CD4-positive, alpha-beta T cell treated with Interleukin-12 subunit alpha and Interleukin-12 subunit beta, for 1 hour (primary cell): ENCODE measurements at places on chromosomes 5 and 9.
A peak's percentile ranks its signal among the peaks of the same experiment; 100 is the strongest.

- DNase-seq = no peak
Measured at GRCh38 chr9:34454571-34455065, 3.8 kb downstream of the FAM219A start.

DNA sequence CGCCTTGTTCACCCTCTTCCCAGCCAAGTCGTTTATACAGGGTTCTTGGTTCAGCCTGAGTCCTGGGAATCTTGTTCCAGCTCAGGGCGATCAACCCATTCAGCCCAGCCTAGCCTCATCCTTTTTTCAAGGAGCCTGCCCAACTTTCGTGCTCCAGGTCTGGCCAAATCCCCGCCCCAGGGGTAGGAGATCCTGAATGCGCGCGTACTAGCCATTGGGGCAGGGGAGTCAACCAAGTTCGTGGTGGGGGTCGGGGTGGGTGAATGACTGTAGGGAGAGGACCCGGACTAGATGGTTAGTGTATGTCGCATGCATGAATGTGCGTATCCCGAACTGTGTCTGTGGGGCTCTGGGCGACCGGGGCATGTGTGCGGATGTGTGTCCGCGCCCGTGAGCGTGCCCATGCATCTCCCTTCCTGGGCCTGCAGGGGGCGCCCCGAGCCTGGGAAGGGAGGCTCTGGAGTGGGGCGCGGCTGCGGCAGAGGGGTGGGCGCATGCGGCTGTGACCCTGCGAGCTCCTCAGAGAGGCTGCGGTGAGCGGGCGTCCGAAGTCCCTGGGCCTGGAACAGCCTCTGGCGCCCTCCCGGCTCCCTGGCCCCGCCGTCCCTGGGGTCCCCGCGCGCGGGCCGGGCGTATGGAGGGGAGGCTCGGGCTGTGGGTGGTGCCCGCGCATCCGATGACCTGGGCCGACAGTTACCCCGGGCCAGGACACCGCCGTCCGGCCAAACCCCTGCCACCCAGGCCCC lies 8.7 kb downstream of the CCL21 start:
- DNase-seq = peak; percentile 80

GRCh38 chr5:144478565-144478964 lies 307.9 kb downstream of the KCTD16 start:
- no peak for DNase-seq

- DNase-seq = no peak
Measured at GRCh38 chr9:71680189-71680980, 87.9 kb downstream of the CEMIP2 start.

- DNase-seq = peak; percentile 75
Measured at GRCh38 chr9:130707225-130707976, 13.8 kb downstream of the EXOSC2 start.

DNA sequence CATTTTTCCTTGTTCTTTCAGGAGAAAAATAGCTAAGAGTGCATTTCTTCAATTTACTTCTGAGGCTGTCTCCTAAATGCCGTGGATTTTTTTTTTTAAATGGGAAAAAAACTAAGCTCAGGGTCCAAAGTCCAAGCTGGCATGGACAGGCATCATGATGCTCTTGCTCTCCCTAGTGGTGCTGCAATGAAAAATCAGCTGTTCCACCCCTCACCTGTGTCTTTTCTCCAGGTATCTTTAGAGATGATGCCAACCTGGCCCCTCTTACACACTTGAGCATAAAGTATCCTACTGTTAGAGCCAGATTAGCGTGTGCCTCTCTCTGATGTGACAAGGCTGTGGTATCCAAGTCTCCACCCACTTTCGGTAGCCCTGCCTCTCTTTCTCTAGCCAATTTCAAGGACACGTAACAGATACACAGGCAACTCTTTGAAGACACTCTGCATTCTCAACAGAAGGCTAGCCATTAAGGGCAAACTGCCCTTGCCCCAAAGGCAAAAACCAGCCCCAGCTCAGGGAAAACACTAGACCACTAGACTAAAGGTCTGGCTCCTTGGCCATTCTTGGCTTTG lies 208.8 kb downstream of the SAXO1 start:
- DNase-seq = no peak

GRCh38 chr9:17398350-17398749 lies 180.5 kb upstream of the SH3GL2 start:
- no peak for DNase-seq

DNA sequence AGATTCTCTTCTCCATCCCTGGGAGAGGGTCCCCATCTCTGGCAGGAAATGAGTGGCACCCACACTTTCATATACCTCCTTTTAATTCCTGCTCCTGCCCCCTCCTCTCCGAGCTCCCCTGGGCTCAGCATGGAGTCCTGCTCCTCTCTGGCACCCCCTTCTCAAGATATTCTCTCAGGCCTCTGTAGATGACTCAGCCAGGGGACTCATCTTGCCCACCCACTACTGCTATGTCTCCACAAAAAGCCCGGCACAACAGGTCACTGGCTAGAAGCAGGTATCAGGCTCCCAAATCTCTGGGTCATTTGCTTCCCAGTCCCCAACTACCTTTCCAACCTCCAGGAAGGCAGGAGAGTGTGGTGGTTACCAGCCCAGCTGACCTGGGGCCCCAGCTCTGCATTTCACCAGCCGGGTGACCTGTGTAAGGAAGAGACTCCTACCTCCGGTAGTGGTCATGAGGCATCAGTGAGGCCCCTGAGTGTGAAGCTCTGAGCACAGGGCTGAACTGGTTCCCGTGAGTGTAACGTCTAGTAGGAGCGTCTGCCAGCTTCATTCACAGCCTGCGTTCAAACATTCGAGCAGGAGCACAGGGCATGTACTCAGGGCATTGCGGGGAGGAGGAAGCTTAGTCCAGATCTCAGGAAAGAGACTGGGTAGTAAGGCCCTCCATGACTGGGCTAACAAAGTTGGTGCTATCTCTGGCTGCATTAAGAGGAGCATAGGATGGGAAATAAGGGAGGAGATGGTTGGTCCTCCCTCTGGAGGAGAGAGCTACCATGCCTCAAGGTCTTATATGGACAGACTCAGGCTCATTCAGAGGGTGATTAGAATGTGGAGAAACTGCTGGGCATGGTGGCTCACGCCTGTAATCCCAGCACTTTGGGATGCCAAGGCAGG lies 63.7 kb downstream of the LMX1B start:
- DNase-seq = no peak

- DNase-seq = peak; percentile 52
Measured at GRCh38 chr9:76456202-76456926, 2.6 kb upstream of the GCNT1 start.

DNA sequence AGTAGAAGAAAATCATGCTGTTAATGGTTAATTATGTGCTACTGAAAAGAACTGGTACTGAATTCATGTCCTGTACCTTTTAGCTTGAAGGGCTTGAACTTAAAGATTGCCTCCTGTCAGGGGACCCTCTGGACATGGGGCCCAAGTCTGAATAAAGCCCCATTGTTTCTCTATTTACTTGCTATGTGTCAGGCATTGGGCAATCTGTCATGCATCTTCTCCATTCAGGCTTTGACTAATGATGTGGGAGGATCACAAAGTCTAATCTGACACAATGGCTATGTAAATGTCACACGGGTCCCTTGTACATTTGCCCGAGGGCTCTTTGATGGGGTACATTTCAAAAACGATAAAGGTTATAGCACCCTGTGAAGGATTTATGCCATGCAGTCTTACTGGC lies 64.0 kb upstream of the TUSC1 start:
- no peak for DNase-seq

GRCh38 chr5:162202285-162202880 lies 134.8 kb downstream of the GABRG2 start:
- DNase-seq = no peak

GRCh38 chr5:126508962-126509279 lies 85.7 kb downstream of the GRAMD2B start:
- DNase-seq = peak; percentile 40

- no peak for DNase-seq
Measured at GRCh38 chr9:125074976-125075375, 68.4 kb downstream of the SCAI start.

DNA sequence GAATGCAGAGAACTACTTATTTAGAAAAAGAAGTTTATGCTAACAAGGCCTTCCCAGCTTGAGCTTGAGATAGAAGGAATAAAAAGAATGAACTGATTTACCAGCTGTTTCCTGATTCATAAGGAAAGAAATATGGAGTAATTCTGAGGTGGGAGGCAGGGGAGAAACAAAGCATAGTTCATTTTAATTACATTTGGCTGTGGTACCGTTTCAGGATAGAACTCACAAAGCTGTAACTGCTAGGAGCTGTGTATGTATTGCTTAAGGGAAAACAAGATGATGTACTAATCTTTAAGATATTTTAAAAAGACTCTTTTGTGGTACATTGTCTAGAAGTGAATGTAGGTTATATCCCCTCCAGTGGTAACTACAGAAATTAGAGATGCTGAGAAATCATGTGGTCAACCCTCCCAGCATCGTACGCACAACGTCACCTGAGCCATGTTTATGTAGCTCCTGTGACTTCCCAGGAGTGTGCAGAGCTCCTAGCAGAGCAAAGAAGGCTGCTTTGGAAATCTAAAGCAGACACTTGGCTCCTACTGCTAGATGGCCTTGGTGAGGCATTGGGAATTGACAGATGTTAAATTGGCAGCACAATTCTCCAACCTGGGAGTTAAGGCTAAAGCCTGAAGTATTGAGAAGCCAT lies 208.3 kb upstream of the VLDLR start:
- DNase-seq = no peak

DNA sequence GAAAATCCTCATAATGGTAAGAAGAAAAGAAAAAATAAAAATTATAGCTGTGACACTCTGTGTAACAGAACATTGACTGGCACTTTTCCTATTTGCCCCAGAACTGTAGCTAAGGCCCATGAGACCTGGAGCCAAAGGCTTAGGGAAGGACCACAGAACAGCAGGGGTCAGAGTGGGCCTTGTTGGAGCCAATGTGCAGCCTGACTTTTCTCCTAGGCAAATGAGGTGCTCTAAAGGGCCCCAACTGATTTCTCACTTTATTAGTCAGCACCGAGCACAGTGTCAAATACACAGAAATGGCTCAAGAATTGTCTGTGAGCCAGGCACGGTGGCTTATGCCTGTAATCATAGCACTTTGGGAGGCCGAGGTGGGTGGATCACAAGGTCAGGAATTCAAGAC lies 4.0 kb upstream of the MEGF9 start:
- DNase-seq = no peak

- DNase-seq = no peak
Measured at GRCh38 chr5:138604176-138604785, 29.1 kb upstream of the HSPA9 start.

GRCh38 chr5:37787742-37788141 lies 52.1 kb downstream of the GDNF start:
- no peak for DNase-seq

DNA sequence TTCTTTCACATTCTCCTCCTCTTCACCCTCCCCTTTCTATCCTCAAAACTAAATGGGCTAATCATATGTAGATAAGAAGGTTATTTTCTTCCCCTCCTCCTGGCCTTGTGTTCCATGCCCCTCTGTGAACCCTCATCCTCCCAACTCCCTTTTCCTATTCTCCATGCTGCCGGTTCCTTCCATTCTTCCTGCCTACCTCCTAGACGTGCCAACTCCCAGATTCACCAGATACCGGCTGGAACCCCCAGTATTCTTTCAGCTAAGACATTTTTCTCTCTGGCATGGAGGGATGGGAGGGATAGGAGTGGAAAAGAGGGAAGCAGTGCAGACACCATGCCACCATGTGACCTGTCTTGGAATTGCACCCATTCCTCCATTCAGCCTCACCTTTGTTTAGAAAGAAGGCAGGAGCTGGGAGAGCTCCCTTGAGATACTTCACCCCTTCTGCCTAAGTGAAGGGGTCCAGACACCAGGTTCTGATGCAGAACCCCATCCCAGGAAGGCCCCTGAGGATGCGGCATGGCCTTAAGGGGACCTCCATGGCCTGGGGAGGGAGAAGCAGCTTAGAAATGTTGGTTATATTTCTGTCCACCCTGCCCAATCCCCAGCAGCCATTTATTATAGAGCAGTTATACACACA lies 4.8 kb downstream of the DNAJB5 start:
- DNase-seq = no peak
